ENCODE measurements at places on chromosomes 6 and 20.

- DNase-seq = no peak
Measured at GRCh38 chr6:130019326-130020072, 1.1 kb downstream of the L3MBTL3 start.

GRCh38 chr20:61254881-61255626, 3.0 kb downstream of the CDH4 start:
- no peak for DNase-seq

DNA sequence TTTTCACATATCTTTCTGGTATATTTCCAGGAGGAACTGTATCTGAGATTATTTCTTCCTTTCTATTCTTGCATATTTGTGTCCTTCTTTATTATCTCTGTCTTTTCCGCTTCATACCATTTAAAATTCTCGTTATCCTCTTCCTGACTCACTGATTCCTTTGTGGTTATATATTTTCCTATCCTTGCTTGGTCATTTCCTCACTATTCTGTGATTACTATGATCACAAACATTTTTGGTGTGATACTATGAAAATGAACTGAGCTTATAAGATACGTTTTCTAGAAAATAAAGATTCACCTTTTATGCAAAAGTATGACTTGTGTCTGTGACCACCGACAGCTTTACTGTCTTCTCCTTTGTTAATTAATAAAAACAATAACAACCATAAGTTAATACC, 26.5 kb upstream of the MYCT1 start:
- DNase-seq = no peak

GRCh38 chr6:167161851-167162467, 4.2 kb upstream of the GPR31 start:
- no peak for DNase-seq

DNA sequence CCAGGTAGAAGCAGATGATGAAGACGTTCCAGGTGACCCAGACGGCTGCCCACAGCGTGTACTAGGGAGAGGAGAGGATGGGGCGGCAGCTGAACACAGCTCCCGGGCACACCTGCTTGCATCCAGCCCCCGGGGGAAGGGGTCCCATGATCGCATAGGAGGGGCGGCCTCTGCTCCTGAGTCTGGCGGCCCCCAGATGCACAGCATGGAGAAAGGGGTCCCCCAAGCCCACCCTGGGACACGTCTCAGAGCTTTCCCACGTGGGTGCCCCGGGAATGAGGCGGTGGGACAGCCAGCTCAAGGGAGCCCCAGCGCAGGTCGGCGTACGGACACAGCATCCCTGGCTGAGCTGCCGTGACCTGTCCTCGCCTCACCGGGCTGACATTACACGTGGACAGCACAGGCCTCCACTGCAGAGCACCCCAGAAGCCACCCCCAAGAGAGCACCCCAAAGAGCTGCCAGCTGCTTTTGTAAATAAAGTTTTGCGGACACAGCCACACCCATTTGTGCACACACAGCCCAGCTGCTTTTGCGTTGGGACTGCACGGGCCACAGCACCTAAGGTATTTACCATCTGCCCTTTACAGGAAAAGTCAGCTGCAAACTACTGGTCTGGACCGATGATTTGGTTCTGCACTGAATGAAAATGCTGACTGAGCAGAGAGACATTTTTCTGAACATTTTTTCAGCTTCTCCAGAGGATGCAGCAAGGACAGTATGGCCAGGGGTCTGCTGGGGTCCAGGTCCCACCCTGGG, 5.2 kb downstream of the NKAIN4 start:
- no peak for DNase-seq

GRCh38 chr20:64152906-64153305, 11.3 kb upstream of the MYT1 start:
- no peak for DNase-seq

DNA sequence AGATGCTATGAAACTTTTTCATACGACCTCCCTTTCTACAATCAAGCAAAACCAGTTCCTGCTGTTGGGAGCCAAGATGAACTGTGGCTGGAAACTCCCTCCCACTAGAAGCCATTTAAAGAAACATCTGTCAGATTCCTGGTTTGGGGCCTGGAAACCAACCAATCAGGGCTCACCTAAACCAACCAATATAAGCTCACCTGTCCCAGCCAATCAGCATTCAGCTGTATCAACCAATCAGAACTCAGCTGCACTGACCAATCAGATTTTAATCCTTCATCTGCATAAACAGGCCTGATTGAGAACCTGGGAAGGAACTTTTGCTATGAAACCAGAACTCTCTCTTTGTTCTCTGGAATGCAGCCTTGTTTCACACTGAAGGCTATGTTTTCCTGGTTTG, 42.4 kb downstream of the SNX14 start:
- no peak for DNase-seq

DNA sequence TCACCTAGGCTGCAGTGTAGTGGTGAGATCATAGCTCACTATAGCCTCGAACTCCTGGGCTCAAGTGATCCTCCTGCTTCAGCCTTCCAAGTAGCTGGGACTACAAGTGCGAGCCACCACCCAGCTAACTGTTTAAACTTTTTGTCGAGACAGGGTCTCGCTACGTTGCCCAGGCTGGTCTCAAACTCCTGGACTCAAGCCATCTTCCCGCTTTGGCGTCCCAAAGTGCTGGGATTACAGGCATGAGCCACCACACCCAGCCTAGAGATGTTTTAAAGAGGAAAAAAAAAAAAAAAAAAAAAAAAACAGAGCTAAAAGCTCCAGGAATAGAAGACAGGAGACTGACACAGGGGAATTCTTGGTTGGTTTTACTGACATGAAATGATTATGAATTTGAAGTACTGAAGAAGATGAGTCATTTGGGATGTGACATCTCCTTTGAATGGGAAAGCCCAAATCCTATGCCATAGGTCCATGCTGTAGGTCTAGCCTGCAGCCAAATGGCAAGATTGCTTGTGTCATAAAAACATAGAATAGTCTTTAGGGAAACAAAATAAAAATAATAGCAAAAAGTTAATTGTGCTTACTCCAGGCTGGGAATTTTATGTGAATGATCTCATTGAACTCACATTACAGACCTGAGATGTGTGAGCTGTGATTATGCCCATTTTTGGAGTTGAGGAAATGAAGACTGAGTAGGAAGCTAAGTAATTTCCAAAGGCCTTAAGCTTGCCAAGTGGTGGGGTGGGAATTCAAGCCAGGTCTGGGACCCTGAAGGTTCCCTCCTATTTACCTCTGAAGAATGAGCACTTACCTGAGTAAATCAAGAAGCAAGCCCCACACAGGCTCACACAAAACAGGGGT, 24.3 kb upstream of the NHSL1 start:
- DNase-seq = no peak

- no peak for DNase-seq
Measured at GRCh38 chr20:62595491-62595890, 46.8 kb upstream of the SLCO4A1 start.

DNA sequence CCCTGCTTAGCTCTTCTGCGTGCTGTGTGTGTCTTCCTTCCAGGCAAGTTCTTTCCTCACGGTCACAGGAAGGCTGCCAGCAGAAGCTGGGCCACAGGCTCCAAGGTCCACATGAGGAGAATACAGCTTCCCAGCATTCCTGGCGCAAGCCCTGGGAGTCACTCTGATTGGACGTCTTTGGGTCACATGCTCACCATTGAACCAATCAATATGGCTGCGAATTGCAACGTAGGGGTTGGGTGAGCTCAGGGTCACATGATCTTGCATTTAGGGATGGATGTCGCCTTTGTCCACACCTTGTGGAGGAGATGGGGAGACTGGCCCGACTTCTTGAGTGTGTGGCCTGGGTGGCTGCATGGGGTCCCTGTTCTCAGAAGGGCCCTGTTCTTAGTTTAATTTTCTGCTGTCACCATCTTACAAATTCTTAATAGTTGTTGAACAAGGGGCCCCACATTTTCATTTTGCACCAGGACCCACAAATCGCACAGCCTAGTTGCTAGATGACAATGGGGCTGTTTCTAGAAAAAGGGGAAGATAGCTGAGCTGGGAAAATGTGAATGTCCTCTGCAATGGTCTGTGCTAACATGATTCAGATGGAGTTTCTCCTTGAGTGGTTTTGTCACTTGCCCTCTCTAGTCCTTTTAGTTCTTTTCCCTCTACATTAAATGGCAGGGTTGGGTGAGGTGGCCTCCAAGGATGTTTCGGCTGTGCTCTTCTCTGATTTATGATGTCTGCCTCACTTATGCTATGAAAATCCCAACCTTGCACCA, 149.6 kb downstream of the CDH26 start:
- DNase-seq = no peak

- no peak for DNase-seq
Measured at GRCh38 chr20:59811681-59812171, 121.7 kb downstream of the SYCP2 start.

DNA sequence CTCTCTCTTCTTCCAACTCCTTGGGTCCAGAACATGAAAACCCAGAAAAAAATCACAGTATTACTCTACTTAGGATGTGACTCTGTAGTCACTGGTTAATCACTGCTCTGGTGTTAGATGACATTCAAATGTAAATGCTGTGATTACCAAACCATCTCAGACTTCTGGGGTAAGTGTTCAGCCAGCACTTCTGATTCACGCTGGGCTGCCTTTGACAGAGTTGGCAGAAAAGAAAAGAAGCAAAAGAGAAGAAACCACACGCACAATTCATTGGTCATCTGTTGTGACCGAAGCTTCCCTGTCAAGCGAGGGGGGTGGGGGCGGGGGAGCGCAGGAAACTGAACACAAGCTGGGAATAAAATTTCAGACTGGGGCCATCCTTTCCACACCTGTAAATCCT, 82.7 kb downstream of the PSMG4 start:
- no peak for DNase-seq

Measured in stimulated activated CD4-positive, alpha-beta T cell treated with anti-CD3 and anti-CD28 coated beads, Interleukin-2, amount 100 ng/mL, for 48 hours (primary cell).